ENCODE measurements at places on chromosomes 3 and 15.

DNA sequence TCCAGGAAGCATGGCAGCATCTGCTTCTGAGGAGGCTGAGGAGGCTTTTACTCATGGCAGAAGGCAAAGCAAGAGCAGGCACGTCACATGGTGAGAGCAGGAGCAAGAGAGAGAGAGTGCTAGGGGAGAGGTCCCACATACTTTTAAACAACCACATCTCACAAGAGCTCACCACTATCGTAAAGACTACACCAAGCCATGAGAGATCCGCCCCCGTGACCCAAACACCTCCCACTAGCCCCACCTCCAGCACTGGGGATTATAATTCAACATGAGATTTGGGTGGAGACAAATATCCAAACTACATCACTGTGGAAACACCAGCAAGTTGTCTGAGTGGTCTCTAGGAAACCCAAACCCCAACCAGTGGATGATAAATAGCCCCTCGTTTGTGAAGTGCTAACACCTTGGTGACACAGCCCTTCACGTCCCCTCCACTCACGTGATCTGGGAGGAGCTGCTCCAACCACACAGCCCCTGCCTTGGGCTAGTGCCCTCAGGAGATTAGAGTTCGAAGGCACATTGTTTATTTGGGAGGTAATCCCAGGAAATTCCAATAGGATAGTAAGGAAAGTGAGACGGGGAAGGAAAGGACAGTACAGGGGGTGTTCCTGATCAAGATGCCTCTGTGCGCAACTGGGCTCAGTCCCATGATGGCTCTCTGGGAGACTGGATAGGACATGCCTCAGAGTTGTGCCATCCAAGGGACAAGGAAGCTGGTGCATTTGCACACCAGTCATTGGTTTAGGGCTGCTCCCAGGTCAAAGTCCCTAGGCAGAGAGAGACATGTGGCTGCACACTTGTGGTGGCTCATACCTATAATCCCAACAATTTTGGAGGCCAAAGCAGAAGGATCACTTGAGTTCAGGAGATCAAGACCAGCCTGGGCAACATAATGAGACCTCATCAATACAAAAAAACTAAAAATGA is 80.6 kb upstream of the CTNNB1 start:
- DNase-seq, result no peak

- DNase-seq, result no peak
Measured at GRCh38 chr3:9980251-9980650, 6.4 kb downstream of the EMC3 start.

DNA sequence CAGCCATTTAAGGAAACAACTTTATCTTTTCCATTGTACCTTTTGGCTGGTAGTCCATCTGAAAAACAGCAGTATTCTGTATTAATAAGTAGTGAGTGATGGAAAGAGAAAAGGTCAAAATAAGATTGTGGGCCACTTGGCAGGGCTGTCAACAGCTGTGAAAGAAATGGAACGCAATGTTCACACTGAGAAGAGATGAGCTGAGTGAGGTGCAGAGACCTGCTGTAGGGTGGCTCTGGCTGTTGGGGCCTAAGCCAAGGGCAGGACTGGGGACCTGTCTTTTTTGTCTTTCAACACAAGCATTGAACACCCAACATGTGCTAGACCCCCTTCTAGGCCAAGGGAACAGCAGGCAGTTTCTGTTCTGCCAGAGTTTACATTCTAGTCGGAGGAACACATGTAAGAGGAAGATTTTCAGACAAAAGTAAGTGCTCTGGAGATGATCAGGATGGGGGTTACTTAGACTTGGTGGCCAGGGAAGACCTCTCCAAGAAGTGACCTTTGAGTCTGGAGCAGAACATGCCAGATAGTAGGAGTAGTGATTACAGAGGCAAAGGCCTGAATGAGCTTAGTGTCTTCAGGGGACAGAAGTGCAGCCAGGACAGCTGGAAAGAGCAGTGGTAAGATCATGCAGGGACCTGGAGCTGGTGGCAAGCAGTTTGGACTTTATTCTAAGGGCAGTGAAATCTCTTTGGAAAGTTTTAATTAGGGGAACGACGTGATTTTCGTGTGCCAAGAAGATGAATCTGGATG is 29.6 kb downstream of the TSEN2 start:
- no peak for DNase-seq

DNA sequence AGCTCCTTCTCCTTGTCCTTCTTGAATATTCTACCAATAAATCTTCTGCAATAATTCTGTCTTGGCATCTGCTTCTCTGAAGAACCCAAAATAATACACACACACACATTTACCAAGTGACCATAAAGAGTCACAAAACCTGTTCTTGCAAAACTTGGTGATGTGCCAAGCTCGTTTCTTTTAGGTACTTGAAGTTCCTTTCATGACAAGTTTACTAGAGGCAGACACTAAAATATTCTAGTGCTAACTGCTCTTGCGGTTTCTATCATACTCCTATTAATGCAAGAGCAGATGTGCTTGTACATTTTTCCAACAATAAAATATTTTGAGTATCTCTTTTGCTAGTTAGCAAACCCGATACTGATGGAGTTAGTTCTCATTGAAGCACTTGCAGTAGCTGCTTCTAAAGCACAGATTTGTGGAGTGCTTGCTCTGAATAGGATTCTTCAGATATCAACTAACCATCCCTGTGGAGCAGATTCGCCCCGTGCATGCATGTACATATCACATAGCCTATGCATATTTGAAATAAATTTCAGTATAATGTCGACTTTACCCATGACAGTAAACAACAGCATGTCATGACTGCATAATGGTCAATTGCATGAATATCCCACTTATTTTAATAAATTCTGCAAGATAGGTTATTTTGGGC is 23.2 kb downstream of the HHLA2 start:
- peak; percentile 79 for DNase-seq

- no peak for DNase-seq
Measured at GRCh38 chr3:71142441-71143161, 440.9 kb downstream of the FOXP1 start.

DNA sequence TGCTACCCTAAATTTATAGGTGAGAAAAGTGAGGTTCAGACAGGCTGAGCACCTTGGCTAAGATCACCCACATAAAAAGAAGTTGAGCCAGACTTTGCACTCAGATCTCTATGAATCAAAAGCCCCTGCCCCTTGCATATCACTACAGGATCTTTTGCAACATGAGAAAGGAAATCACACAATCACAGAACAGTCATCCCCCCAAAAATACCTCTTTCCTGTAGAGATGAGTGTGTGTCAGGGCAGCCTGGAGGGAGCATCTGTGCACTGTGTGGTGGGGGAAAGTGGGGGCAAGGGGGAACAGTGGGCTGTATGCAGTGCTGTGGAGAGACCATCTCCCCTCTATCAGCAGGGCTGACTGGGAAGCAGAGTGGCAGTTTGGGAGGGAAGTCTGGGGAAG is 46.6 kb downstream of the EPHB3 start:
- no peak for DNase-seq

DNA sequence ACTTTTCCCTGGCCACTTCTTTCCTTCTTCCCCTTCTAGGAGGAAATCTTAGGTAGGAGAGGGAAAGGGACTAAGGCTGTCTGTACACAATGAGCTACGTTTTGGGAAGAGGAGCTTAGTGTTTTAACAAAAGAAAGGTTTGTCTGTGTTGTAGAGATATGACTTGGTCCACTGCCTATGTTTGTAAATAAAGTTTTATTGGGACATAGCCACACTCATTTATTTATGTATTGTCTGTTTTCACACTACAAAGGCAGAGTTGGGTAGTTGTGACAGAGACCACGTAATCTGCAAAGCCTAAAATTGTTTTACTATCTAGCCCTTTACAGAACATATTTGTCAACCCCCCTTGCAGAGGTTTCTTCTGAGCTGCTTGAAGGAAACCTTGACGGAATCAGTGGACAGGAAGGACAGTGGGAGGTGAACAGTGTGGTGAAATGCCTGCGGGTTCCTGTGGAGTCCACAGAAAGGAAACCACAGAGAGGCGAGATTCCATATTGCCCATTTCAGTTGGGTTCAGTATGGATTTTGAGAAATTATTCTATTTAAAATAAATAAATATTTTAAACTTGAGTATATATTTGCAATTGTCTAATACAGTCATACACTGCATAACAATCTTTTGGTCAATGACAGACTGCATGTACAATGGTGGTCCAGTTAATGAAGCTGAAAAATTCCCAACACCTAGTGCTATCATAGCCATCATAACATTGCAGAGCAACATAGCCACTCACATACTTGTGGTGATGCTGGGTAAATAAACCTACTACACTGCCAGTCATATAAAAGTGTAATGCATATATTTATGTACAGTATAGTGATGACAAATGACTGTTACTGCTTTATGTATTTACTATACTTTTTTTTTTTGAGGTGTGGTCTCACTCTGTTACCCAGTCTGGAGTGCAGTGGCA is 157.9 kb upstream of the NUDT16 start:
- no peak for DNase-seq

DNA sequence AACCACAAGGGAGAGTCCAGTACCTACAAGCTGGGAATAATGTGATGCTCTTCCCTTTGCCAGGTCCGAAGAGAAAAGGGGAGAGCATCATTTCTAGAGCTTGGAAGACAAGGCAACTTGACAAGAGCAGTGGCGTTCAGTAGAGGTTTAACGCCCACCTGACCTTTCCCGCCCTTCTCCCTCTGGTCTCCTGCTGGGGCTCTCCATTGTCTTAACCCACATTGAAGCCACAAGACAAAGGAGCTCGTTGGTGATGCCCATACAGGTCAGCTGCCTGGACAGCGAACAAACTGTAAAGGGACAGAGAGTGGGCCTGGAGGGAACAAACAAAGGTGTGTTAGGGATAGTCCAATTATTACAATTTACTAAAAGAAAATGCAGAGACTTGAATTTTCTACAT is 13.1 kb upstream of the DUT start:
- no peak for DNase-seq

- no peak for DNase-seq
Measured at GRCh38 chr15:63712828-63713520, 115.8 kb downstream of the FBXL22 start.

DNA sequence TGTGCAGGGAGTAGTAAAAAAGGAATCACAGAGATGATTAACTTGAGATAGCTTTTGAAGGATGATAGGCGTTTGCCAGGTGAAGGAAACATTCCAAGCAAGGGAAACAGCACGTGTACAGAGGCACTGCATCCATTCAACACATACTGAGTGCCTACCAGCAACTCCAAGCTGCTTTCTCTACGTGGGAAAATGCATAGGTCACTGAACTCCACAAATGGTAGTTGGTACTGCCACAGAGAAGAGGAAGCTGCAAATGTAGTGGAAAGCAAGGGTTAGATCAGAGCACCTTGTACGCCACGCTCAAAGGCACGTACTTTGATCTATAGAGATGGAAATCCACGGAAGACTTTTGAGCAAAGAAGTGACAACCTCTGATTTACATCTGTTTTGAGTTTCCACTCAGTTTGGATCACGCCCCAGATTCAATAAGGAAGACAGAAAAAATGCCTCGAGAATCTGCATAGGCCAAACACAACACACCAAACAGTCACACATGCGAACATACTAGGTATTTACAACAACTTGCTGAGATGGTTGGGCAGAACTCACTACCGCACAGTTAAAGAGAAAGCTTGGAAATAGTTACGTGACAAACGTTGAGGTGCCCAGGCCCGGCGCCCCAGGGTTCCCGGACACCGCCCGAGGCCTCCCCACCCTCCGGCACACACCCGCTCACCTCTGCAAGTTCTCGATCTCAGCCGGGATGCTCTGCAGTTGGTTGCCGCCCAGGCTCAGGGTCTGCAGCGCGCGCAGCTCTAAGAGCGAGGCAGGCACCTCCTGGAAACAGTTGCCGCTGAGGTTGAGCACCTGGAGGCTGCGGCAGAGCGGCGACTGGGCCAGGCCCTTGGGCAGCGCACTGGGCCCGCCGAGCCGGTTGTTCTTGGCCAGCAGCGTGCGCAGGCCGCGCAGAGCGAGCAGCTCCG is 826 bp downstream of the LRRC58 start:
- DNase-seq, result no peak

GRCh38 chr3:169660709-169661360 is 2.7 kb downstream of the MECOM start:
- DNase-seq, result no peak

- DNase-seq, result no peak
Measured at GRCh38 chr15:29952225-29952624, 130.0 kb upstream of the TJP1 start.

DNA sequence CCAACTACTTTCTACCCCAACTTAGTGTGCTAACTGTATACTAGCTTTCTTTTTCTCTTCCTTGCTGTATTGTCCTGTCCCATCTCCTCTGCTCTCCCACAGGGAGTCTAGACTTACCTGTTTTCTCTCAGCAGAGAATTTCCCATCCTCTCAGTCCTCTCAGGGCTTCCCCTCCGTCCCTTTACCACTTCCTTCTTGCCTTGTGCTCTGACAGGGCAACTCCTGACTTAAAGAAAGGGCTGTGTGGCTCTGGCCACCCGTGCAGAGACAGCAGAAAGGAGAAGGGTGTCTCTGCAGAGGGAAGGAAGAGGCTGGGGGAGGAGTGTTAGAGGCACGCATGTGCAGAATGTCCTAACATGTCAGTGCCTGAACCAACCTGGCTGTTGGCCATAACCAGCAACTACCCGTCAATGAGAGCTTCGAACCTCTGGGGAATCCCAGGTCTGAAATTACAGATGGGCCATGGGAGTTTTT is at the start of gene GCSAM:
TSS of gene GCSAM (minus strand) at position 274 of the 474 bp plus-strand sequence. CDS start at position 146, 128 bp downstream.
- DNase-seq, result no peak

DNA sequence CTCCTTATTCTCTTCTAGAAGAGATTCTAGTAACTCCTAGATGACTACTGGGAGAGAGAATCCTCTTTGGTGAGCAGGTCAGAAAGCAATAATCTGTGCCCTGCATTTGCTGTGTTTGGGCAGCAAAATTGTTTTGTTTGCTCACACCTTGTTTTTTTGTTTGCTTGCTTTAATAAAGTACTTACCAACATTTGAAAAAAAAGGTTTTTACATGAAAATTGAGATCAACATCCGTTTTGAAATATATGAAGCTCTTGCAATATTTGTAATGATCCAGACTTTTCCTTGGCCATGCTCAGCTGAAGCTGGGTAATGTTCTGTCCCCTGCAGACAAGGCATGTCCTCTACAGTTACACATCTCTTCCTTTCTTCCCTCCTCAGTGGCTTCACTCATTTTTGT is 62.2 kb downstream of the DIPK2A start:
- DNase-seq, result no peak

DNA sequence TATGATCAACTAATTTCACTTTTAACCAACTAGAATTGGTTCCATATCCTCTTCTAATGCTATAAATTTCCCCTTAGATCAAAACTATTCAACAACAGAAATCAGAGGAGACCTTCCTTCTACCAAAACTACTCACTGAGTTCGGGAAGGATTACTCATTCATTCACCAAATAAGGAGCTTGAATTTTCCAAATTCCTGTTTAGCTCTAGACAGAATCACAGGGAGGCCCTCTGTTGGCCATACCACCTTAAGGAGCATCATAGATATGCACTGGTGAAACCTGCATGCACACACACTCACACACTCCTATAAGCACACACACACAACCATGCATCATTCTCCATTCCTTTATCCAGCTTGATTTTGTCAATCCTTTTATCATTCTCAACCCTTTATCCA is 49.0 kb downstream of the SUCLG2 start:
- DNase-seq, result no peak

DNA sequence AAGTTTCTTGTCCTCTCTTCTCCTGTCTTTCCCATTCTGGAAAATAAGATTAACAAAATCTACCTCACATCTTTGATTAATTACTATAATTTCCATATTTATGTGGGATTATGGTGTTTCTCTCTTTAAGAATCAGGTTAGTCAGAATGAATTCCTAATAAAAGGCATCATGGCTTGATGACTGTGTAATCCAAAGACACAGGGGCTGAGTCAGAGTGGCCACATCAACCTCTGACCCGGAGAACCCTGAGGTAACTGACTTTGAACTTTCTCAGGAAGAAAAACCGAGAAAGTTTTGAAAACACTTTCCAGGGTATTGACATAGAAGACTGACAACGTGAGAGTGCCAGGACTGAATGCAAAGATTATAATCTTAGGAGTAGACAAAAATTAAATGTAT is 170.3 kb upstream of the MCTP2 start:
- DNase-seq, result no peak

GRCh38 chr3:194035406-194036138 is 100.4 kb upstream of the HES1 start:
- no peak for DNase-seq

All from NCI-H187 treated with DMSO at 0.1 percent for 48 hours (cell line).